Amniotic epithelial cell (primary cell): ENCODE measurements at places on chromosomes 1 and 21.

- peak; percentile 48 for DNase-seq
These were observed 43.1 kb downstream of the ATP2B4 start for GRCh38 chr1:203669739-203670138.

- no peak for DNase-seq
These were observed 14.4 kb downstream of the SDCCAG8 start for GRCh38 chr1:243270097-243270864.

DNA sequence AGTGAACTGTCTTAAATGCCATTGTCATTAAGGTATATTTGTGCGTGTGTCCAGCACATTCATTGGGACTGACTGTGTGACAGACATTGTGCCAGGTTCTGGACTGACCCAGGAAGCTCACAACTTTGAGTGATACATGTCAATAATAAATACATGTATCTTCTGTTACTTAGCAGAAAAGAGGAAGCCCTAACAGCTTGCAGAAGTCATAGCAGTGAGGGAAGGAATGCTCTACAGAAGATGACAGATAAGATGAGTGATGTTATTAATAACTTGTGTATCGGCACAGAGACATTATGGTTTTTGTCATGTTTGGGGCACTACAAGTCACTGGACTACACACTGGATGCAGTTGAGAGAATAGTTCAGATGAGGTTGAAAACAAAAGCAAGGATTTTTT is 1.2 kb upstream of the SRSF11 start:
- no peak for DNase-seq

GRCh38 chr1:7383671-7384520 is 387.2 kb upstream of the VAMP3 start:
- no peak for DNase-seq

- peak; percentile 65 for DNase-seq
These were observed at the start of gene KIRREL1 for GRCh38 chr1:157993147-157993917. Gene KIRREL1, plus strand, starts transcription at chr1:157993645. Its CDS starts 32 bp downstream, at chr1:157993677.

DNA sequence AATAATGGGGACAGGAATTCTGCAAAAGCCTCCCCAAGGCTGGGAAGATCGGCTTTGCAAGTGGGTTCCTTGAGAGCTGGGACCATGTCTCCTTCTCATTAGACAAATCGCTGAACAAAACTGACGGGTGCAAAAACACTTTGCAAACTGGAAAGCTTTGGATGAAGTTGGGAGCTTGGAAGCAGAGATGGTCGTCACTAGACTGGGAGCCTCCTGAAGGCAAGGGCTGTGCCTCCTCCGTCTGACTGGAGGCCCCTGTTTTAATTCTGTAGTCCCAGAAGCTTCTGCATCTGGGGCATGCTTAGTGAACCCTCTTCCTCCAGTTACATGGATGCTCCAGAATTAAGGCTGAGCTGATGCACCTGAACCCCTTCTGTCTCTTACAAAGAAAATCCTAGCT is 82.3 kb upstream of the IFFO2 start:
- no peak for DNase-seq

GRCh38 chr1:30588311-30589073 is 134.9 kb downstream of the MATN1 start:
- DNase-seq, result no peak

DNA sequence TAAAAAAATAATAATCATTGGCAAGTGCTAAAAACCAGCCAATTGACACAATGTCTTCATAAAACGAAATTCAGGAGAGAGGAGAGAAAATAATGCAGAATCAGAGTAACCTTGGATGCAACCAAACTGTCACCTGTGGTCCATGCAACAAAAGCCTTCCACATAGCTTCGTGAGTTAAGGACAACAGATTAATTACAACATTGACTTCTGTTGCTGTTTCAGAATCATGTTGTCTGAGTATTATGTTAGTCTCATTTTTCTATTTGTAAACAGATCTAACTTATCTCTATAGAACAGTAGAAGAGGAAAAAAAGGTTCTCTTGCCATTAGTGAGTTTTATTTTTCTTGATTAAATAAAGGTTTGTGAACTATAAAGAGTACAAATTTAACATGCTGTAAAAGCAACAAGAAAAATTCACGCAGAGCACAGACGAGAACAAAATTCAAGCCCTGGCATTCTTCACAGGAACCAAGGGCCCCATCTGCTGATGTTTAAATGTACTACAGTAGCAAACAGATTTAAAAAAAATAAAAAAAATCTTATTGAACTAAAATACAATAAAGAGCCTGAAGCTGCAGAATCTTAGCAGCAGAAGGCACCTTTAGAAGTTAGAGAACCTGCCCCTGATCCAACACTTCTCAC is 381.1 kb upstream of the PKN2 start:
- peak; percentile 12 for DNase-seq

- DNase-seq, result peak; percentile 44
These were observed 500.3 kb upstream of the C1orf87 start for GRCh38 chr1:60573726-60574409.

- DNase-seq, result no peak
These were observed 151.7 kb downstream of the NR5A2 start for GRCh38 chr1:200179126-200179780.

- DNase-seq, result no peak
These were observed 112.6 kb downstream of the SLC45A1 start for GRCh38 chr1:8430476-8430875.

DNA sequence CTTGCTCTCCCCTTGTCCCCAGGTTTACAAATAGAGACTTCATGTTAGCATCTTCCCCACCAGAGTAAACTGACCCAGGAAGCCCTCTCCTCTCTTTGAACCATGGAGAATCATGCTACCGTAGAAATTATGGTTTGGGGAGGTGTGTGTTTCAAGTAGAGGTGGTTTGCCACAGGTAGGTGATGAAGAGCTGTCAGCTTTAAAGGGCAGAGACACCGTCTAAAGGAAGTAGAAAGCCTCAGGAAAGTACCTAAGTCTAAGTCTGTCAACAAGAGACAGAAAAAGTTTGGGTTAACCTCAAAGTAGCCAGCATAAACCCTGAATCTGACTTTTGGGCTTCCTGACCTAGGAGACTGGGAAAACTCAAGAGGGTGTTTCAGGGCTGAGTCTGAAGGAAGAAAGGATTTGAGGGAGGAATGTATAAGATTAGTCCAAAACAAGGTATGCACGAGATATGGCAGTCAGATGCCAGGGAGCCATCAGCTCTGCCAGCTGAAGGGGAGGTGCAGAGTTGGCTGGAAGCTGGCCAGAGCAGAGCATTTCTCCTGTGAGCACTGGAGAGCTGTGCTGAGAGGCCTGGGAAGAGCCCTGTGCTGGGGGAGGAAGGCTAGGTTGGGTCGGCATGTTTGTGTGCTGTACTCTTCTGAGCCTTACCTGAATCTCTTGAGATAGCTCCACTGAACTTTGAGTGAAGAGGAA is 14.3 kb downstream of the ADAMTSL4 start:
- peak; percentile 77 for DNase-seq

GRCh38 chr1:212013672-212014071 is 21.7 kb downstream of the INTS7 start:
- no peak for DNase-seq

GRCh38 chr1:2466270-2466665 is 9.8 kb upstream of the PLCH2 start:
- DNase-seq, result no peak
